Stimulated activated CD4-positive, alpha-beta T cell treated with anti-CD3 and anti-CD28 coated beads, TNF-alpha, amount 100 ng/mL, for 4 hours (primary cell): ENCODE measurements at places on chromosomes 7 and 10.
A peak's percentile ranks its signal among the peaks of the same experiment; 100 is the strongest.

DNA sequence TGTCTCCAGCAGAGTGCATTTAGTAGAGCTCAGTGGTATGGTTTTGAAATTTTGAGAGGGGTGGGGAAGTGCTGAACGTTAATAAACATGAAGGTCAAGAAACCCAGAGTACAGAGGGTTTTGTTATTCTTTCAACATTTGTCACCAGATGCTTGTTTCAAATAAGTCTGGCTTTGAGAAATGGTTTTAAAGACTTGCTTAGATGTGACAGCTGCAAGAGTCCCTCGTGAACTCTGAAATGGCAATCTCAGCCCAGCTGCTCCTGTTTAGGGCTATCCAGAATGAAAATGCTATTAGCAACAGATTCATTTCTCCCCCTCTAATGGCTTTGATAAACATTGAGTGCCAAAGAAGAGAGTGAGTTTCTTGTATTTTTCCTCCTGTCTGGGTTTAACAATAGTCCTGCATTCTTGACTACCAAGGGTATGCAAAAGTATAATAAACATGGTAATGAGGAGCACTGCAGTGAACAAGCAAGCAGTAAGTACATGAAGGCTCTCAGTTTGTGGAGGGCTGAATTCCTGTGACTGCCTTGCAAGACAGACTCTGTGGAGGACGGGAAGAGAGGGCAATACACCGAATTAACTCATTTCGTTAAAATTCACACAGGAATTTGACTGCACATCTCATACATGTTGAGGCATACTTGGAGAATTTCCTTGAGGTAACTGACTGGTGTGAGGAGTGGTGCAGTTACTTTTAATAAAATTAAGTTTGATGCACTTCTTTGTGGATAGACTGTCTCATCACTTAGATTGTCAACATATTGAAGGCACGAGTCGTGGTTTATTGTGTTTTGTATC lies 490.9 kb downstream of the REEP3 start:
- no peak for DNase-seq

DNA sequence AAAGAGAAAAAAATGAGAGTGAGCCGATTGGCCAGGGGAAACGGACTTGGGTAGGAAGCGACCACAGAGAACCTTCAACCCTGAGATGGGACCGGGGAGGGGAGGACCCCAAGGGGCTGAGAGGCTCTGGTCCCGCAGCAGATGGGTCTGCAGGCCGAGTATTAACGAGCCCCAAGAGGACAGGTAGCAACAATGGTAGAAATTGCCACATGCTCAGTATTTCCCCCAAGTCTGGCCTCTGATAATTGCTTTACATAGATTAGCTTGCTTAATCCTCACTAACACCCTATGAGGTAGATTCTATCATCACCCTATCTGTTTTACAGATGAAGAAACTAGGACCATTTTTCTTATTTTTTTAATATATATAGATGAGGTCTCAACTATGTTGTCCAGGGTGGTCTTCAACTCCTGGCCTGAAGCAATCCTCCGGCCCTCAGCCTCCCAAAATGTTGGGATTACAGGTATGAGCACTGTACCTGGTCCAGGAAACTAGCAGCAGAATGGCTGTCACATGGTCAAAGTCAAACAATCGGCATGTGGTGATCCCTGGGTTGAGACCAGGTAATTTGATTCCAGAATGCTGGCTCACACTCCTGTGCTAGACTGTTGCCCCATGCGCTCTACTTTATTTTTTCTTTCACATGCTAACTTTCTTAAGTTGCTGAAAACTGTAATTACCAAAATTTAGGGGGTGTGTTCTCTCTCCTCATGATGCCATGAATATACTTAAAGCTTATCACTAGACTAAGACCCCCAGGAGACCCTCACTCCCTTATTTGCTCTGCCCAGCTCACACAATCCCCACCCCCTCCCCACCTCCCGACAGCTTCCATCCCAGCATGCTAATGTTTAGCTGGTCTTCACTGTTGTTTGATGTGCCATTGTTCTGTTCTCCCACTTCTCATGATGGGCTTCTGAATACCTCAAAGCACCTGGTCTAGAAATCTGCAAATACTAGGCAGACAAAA lies 67.9 kb upstream of the AFAP1L2 start:
- no peak for DNase-seq

DNA sequence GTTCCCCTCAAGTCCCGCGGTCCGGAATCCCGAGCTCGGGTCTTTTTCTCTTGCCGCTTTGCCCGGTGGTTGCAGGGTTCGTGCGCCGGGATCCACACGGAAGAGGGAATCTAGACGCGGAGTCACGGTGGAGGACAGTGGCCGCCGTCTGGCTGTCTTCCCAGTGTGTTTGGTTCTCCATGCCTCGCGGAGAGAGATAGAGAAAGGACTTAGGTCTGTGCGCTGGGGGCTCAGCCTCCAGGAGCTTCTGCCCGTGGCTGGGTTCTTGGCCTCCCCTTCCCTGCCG lies 1.6 kb downstream of the FFAR4 start:
- DNase-seq: no peak

DNA sequence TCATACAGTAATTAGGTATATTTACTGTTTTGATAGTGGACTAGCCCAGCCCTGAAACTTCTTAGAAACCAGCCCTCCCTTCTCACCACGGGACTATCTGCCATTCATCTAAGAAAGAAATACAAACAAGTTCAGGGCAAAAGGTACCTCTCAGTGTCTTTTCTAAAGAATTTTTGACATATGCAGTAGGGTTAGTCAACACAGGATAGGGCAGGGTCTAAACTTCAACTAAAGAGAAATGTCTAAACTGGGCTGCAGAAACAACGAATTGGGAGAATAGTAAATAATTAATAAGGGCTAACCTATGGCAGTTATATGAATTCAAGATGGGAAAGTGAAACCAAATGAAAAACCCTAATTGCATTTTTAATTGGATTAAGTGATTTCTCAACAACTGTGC lies 496.6 kb downstream of the INHBA start:
- DNase-seq: no peak

- DNase-seq: no peak
Measured at GRCh38 chr7:5339955-5340354, 57.2 kb downstream of the SLC29A4 start.

DNA sequence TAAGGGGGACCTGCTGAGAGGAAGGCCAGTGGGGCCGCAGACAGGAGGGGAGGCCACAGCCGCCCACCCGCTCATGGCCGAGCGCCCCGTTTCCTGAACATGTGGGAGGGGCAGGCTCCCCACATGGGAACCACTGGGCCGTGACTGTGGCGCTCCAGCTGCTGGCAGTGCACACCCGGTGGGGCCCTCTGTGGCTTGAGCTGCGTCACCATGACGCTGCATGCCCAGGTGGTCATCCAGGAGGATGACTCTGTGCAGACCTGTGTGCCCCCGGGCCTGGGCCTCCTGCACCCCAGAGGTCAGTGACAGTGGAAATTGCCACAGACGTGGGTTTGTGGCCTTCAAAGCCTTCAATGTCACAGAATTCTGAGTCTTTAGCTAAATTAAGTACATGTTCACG lies 85.1 kb downstream of the MGMT start:
- no peak for DNase-seq

GRCh38 chr10:53256623-53257022 lies 484.0 kb upstream of the MBL2 start:
- no peak for DNase-seq

GRCh38 chr10:49602380-49603023 lies 7.6 kb upstream of the SLC18A3 start:
- no peak for DNase-seq

- DNase-seq: no peak
Measured at GRCh38 chr10:73894245-73894971, 16.5 kb upstream of the PLAU start.

DNA sequence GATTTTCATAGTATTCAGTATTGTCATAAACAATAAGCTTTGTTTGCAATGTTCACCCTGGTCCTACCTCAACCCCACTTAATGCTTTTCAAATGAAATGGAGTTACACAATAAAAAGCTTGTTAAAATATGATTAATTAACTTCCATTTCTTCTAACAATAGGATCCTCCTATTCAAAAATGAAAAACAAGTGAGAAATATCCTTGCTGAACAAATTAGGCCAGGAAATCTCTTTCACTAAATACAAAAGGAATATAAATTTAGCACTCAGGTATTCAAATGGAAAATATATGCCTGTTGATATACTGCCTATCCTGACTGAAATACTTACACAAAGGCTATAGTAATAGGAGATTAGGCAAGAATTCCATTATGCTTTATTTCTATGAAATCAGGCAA lies 323.4 kb upstream of the GRM3 start:
- no peak for DNase-seq

GRCh38 chr10:78931321-78932053 lies 137.3 kb upstream of the ZMIZ1 start:
- no peak for DNase-seq

- DNase-seq: no peak
Measured at GRCh38 chr7:119623427-119623826, 649.5 kb upstream of the KCND2 start.

GRCh38 chr10:33966946-33967345 lies 632.5 kb upstream of the NRP1 start:
- no peak for DNase-seq

- no peak for DNase-seq
Measured at GRCh38 chr10:3127921-3128320, 44.7 kb downstream of the PITRM1 start.

GRCh38 chr7:7859411-7859810 lies 109.2 kb upstream of the GLCCI1 start:
- DNase-seq: no peak

GRCh38 chr10:103592186-103593021 lies 98.9 kb downstream of the NEURL1 start:
- DNase-seq: peak; percentile 14

- DNase-seq: no peak
Measured at GRCh38 chr10:86968271-86968993, at the start of gene ADIRF. ADIRF (plus strand) TSS chr10:86968482; CDS start chr10:86968545, 63 bp downstream.

DNA sequence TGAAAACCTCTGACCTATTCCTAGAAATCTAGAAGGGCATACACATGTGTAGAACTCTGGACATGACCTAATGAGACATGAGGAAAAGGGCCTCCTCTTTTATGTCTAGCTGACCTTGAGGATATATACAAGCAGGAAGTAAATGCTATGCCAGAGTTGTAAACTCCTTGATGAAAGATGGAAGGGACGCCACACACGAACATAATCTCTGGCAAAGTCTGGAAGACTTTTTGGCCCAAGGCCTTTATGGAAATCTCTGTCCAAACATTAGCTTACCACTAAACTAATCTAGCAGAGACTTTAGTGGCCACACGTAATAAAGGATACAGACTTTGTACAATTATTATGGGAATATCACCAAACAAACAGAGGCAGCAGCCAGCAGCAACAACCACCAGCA lies 138.1 kb upstream of the THSD7A start:
- no peak for DNase-seq

GRCh38 chr7:157411580-157411979 lies 74.8 kb downstream of the DNAJB6 start:
- no peak for DNase-seq

- DNase-seq: peak; percentile 57
Measured at GRCh38 chr7:1028044-1028770, 16.1 kb upstream of the GPR146 start.

DNA sequence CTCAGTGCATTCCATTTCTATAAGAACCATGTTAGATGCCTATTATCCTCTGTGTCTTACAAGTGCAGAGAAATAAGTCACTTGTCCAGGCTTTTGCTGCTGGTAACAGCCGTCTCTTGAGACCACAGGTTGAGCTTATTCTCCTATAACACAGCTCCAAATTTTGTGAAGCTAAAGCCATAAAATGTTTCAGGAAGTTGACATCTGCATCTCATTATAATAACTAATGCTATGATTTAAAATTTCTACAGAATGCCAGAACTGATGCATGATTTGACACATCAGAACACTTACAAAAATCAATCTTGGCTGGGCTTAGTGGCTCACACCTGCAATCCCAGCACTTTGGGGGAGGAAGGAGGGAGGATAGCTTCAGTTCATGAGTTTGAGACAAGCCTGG lies 986.9 kb downstream of the TYW1 start:
- no peak for DNase-seq

DNA sequence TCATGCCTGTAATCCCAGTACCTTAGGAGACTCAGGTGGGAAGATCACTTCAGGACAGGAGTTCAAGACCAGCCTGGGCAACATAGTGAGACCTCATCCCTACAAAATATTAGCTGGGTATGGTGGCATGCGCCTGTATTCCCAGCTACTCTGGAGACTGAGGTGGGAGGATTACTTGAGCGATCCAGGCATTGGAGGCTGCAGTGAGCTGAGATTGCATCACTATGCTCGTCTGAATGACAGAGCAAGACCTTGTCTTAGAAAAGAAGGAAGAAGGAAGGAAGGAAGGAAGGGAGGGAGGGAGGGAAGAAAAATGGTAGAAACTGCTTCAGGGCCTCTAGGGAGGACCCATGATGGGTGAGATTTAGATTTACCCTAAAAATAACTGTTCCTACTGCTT lies 112.3 kb downstream of the SPDYE5 start:
- DNase-seq: no peak

- DNase-seq: no peak
Measured at GRCh38 chr7:117085275-117085674, 132.0 kb downstream of the ST7 start.

DNA sequence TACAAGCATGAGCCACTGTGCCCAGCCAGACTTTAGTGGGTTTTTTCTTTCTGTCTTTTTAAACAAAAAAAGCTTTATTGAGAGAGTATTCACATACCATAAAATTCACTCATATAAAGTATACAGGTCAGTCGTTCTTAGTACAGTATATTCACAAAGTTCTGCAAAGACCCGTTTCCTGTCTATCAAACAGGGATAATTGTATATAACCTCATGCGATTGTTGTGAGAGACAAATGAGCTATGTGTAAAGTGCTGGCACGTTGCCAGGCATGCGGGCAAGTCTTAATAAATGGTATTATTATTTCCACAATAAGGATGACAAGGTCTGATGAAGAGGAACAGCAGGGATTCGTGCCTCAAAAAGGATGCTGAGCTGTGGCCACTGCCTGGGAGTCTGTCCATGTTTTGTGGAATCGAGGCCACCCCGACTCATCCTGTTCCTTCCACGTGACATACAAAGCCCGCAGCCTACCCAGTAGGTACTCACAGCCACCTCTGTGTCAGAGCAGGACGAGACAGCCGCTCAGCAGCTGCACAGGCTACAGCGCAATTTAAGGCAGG lies 51.6 kb downstream of the SMKR1 start:
- no peak for DNase-seq

DNA sequence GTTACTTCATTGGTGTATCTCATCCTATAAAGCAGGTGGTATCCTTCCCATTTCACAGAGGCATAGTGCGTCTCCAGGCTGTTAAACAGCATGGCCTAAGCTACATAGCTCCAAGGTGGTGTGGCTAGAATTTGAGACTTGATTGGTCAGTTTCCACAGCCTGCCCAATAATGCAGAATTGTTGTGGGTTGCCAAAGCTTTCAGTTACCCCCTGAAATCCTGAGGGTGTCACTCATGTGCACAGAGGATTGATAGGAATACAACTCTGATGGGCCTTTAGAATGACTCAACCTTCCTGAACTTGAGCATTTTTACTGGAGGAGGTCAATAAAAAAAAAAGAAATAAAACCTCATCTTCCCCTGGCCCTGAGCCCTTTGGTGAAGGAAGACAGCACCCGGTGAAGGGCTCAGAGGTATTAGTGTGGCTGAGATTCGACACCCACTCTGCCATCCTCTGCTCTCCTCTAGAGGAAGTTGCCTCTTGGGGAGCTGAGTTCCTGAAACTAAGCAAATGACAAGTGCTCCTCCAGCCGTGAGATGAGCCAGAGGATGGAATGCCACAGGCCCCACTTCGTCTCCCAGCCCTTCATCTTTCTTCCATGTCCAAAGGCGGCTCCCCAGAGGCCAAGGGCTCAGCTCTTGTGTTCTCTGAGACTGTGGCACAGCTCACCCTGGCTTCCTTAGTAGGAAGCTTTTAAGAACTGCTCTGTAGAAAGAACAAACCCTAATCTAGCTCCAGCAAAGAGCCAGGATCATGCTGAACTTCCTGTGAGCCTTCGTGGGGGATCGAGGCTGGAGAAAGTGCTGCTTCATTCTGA lies 1.0 kb downstream of the ACSL5 start:
- no peak for DNase-seq
